ENCODE measurements at places on chromosomes 5 and 9.

DNA sequence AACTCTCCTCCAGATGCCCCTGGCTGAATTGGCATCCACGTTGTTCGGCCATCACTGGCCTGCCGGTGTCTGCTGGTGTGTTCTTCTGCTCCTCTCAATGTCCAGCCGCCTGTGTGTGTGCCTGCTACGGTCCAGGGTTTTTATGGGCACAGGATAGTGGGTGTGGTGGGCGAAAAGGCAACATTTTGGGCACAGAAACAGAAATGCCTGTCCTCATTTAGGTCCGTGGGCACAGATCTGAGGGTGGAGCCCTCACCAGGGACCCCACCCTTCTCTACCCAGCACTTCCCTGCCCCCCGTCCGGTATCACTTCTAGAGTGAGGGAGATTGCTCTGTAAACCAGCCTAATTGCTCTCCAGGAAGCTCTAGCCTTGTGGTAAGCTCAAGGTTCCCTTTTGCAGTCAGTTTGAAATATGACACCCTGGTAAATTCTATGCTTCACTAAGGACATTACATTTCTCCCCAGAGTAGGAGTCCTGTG is 410.1 kb downstream of the MAT2B start:
- no peak for DNase-seq

- no peak for DNase-seq
Measured at GRCh38 chr9:110104261-110104809, 103.6 kb downstream of the C9orf152 start.

DNA sequence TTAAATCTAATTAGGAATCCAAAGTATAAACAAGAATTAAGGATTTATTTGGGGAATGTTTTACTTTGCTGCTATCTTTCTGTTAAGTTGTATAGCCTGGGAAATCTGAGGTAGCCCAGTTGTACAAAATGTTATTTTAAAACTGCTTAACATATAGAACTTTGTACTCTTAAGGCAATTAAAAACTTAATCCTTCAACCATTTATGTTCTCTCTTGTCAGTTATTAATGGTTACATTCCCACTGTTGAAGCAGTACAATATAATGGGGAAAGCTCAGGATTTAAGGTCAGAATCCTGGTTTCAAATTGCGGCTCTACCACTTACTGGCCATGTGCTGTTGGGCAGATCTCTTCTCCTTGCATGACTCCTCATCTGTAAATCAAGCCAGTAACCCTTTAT is 32.7 kb downstream of the FBXO38 start:
- DNase-seq: no peak

GRCh38 chr5:115480271-115480670 is 64.3 kb downstream of the FEM1C start:
- DNase-seq: no peak

- DNase-seq: peak; percentile 77
Measured at GRCh38 chr5:19626211-19626610, 361.8 kb downstream of the CDH18 start.

- no peak for DNase-seq
Measured at GRCh38 chr9:134695144-134695543, 53.5 kb downstream of the COL5A1 start.

DNA sequence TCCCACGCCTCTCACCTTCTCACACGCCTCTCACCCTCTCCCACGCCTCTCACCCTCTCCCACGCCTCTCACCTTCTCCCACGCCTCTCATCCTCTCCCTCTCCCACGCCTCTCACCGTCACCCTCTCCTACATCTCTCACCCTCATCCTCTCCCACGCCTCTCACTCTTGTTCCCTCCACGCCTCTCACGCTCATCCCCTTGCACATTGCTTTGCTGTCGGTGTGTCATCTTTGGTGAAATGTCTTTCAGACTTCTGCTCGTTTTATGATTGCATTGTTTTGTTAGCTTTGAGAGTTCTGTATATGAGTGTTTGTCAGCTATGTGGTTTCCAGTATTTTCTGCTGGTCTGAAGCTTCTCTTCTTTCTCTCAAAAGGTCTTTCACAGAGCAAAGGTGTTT is 102.7 kb downstream of the EHMT1 start:
- DNase-seq: no peak

DNA sequence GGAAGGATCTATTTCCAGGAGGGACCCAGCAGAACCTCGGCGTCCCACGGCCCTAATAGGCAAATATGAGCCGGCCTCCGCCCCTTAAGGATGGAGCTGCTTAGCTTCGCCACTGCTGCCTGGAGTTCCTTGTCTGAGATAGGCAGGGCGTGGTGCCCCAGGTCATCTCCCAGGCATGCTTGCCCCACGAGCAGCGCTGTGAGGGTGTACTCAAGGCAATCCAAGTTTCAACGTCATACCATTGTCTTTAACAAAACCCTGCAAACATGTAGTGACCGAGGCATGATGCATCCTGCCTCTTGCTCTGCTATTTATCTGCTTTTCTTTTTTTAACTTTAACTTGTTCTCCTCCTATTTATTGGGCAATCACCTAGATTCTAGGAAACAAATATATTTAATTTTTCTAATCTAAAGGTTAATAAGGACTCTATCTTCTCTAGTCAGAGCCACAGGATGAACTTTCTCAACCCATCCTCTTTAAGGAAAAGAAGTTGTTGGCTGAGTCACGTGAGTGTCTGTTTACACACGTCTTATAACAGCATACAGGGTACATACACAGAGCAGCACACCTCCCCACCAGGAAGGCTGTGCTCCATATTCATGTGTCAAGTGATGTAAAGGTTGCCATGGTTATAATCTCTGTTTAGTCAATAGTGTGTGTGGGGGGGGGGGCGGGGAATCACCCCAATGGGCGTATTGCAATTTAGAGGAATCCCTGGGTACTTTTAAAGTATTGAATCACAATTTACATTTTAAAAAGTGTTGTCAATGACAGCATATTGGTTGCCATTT is 27.3 kb upstream of the ZSWIM6 start:
- DNase-seq: peak; percentile 79

Data from skeletal muscle cell (primary cell).